Esophagus muscularis mucosa (tissue), 4 donors: ENCODE measurements at places on chromosomes 5 and 9.
A peak's percentile ranks its signal among the peaks of the same experiment; 100 is the strongest.

- peak overlapping the region; percentile 58 for H3K4me3 ChIP-seq
- peaks cover 56% of the 10 kb centered on the region for H3K27me3 ChIP-seq
- no peak for DNase-seq
- peaks cover 45% of the 10 kb centered on the region for H3K4me1 ChIP-seq
Measured at GRCh38 chr5:50969151-50970031, 303.0 kb downstream of the PARP8 start.

- no peak for DNase-seq
- H3K27me3 ChIP-seq, result no peaks in the 10 kb centered on the region
- H3K4me3 ChIP-seq, result no peak overlapping the region
- H3K27ac ChIP-seq, result no peak overlapping the region
- H3K4me1 ChIP-seq, result no peaks in the 10 kb centered on the region
Measured at GRCh38 chr5:94699562-94699961, 81.1 kb downstream of the SLF1 start.

DNA sequence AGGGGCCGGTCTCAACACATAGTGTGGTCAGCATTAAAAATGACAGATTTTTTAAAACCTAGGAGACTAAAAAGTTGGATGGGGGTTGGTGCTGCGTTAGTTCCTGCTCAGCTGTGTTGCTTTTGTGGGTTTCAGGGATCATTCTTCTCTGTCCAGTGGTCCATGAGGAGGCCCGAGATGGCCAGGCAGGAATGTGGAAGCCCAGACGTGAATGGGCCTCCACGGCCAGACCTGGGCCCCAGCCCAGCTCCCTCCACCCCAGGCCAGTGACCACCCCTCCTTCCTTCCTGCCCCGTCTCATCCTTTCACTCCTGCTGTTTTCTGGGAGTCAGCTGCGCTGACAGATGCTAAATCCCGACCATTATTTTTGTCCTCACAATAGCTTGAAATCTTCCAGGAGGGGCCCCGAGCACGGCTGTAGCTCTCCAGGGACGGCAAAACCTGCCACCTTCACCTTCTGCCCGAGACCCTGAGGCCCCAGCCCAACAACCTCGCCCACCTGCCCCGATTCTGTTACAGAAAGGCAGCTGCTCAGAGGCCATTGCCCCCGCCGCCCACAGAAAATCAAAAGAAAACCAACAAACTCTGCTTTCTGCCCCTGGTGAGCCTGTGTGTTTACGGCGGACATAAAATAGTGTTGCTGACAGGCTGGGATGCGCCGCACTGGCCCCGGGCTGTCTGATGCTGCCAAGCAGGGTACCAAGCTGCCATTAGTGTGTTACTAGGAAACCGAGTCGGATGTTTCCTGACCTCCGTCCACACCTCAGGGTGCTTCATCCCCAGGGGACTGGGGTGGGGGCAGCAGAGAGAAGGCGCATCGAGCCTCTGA, 83.7 kb upstream of the SARDH start:
- DNase-seq, result no peak
- H3K27me3 ChIP-seq, result no peaks in the 10 kb centered on the region
- H3K4me3 ChIP-seq, result no peak overlapping the region
- H3K36me3 ChIP-seq, result no peaks in the 10 kb centered on the region

- DNase-seq, result no peak
- H3K27ac ChIP-seq, result no peak overlapping the region
- no peak overlapping the region for H3K4me3 ChIP-seq
- peaks cover 20% of the 10 kb centered on the region for H3K4me1 ChIP-seq
Measured at GRCh38 chr9:35826071-35826701, 2.3 kb downstream of the FAM221B start.

DNA sequence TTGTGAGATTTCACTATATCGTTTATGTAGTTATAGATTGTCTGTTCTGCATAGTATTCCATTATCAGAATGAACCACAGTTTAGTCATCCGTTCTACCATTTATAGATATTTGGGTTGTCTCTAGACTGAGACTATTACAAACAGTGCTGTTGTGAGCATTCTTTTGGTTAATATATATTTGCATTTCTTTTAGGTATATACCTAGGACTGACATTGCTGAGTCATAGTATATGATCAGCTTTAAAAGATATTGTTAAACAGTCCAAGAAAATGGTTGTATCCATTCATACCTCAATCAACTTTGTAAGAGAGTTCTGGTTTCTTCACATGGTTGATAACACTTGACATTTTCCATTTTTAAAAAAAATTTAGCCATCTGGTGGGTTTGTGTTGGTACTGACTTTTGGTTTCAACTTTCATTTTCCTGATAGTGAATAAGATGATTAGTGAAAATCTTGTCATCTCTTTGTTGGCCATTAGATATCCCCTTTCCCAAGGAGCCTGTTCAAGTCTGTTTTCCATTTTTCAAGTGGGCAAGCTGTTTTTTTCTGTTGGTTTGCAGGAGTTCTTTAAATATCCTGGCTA, 22.9 kb upstream of the ADAM19 start:
- no peaks in the 10 kb centered on the region for H3K4me1 ChIP-seq
- H3K4me3 ChIP-seq, result no peak overlapping the region
- no peaks in the 10 kb centered on the region for H3K27me3 ChIP-seq
- no peaks in the 10 kb centered on the region for H3K36me3 ChIP-seq

- no peaks in the 10 kb centered on the region for H3K27me3 ChIP-seq
- no peaks in the 10 kb centered on the region for H3K36me3 ChIP-seq
- H3K27ac ChIP-seq, result no peak overlapping the region
- H3K4me1 ChIP-seq, result no peaks in the 10 kb centered on the region
- no peak for DNase-seq
Measured at GRCh38 chr5:92944337-92944736, 636.7 kb downstream of the NR2F1-AS1 start.

- no peaks in the 10 kb centered on the region for H3K27me3 ChIP-seq
- no peaks in the 10 kb centered on the region for H3K36me3 ChIP-seq
- no peak for DNase-seq
- no peak overlapping the region for H3K27ac ChIP-seq
- no peaks in the 10 kb centered on the region for H3K4me1 ChIP-seq
Measured at GRCh38 chr9:114900942-114901802, 29.2 kb downstream of the TNFSF8 start.

GRCh38 chr9:126952205-126952977, 37.8 kb downstream of the RALGPS1 start:
- H3K4me1 ChIP-seq, result peaks cover 22% of the 10 kb centered on the region
- H3K27ac ChIP-seq, result peak overlapping the region; percentile 41
- H3K27me3 ChIP-seq, result no peaks in the 10 kb centered on the region
- no peak for DNase-seq

DNA sequence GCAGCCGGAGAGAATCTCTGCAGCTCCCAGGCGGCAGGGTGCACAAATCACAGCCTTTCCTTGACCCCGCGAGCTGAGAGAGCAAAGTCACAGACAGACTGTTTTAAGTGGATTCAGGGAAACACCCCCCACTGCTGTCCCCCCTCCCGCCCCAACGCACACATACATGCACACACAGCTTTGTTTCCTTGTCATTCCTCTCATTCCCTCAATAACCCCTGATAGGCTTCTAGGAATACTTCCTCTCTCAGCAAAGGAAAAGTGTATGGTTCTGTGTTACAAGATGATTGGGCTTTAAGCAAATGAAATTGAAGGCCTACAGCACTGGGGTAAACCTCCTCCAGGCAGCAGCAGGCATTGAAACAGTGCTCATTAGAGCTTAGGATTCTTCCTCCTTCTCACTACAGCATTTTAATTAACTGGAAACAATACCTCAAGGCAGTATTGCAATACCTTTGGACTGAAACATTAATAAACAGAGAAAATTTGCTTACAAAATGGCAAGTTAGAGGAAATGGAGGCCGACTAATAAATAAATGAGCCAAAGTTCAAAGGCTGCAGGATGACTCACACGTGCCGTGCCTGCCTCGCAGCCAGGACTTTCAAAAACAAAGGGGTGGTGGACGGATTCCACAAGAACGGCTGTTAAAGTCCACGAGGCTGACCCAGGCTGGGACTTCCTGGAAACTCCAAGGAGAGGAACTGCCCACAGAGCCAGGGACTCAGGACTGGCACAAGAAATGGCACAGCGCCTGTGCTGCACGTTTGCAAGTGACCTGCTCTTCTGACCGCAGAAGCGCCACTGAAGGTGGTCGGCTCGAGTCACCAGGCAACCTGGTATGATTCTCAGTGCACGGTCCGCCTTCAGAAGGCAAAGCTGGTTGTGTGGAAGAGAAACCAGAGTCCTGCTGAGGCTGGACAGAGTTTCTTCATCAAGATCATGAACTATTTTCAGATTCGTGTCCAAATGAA, 236.2 kb downstream of the SYK start:
- peak overlapping the region; percentile 67 for H3K27ac ChIP-seq
- no peak overlapping the region for H3K4me3 ChIP-seq
- peak; percentile 91 for DNase-seq
- no peaks in the 10 kb centered on the region for H3K27me3 ChIP-seq
- peaks cover 17% of the 10 kb centered on the region for H3K4me1 ChIP-seq
- no peaks in the 10 kb centered on the region for H3K36me3 ChIP-seq

GRCh38 chr5:100322483-100322882, 212.7 kb upstream of the FAM174A start:
- H3K36me3 ChIP-seq, result no peaks in the 10 kb centered on the region
- DNase-seq, result no peak
- H3K4me1 ChIP-seq, result no peaks in the 10 kb centered on the region
- no peak overlapping the region for H3K4me3 ChIP-seq

GRCh38 chr9:98118640-98119601, at the start of gene TRIM14:
Gene TRIM14, minus strand, starts transcription at chr9:98119222. Its CDS starts 34 bp downstream, at chr9:98119188.
- peak within 1 kb of the TSS; percentile 66 for H3K4me3 ChIP-seq
- peaks cover 33% of the 10 kb centered on the region for H3K4me1 ChIP-seq
- peak within 1 kb of the TSS; percentile 70 for H3K27ac ChIP-seq
- H3K36me3 ChIP-seq, result no peaks in the 10 kb centered on the region
- no peaks in the 10 kb centered on the region for H3K27me3 ChIP-seq

- H3K36me3 ChIP-seq, result peaks cover 2% of the 10 kb centered on the region
- no peak overlapping the region for H3K27ac ChIP-seq
- no peaks in the 10 kb centered on the region for H3K4me1 ChIP-seq
- H3K4me3 ChIP-seq, result no peak overlapping the region
- no peak for DNase-seq
Measured at GRCh38 chr9:89412541-89412940, 85.4 kb downstream of the SEMA4D start.

GRCh38 chr5:171654881-171655280, 130.7 kb upstream of the SMIM23 start:
- no peaks in the 10 kb centered on the region for H3K4me1 ChIP-seq
- no peak for DNase-seq
- no peak overlapping the region for H3K4me3 ChIP-seq
- peaks cover 43% of the 10 kb centered on the region for H3K27me3 ChIP-seq
- no peaks in the 10 kb centered on the region for H3K36me3 ChIP-seq

DNA sequence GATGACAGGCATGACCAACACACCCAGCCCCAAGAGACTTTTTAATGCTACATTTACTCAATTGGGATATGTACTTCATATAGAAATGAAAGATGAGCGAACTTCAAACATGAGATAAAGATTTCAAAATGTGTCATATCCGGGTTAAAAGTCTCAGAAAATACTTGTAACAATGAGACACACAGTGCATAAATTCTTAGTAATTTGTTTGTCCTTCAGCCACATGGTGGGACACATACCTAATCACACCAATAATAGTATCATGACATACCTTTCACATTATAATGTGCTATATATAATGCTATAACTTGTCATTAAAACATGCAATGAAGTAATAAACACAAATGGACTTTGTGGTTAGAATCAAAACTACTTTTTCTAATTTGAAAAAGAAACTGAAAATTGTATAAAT, 204.7 kb upstream of the RFX3 start:
- no peak overlapping the region for H3K27ac ChIP-seq
- no peak overlapping the region for H3K4me3 ChIP-seq
- H3K4me1 ChIP-seq, result peaks cover 10% of the 10 kb centered on the region
- DNase-seq, result no peak
- no peaks in the 10 kb centered on the region for H3K27me3 ChIP-seq

DNA sequence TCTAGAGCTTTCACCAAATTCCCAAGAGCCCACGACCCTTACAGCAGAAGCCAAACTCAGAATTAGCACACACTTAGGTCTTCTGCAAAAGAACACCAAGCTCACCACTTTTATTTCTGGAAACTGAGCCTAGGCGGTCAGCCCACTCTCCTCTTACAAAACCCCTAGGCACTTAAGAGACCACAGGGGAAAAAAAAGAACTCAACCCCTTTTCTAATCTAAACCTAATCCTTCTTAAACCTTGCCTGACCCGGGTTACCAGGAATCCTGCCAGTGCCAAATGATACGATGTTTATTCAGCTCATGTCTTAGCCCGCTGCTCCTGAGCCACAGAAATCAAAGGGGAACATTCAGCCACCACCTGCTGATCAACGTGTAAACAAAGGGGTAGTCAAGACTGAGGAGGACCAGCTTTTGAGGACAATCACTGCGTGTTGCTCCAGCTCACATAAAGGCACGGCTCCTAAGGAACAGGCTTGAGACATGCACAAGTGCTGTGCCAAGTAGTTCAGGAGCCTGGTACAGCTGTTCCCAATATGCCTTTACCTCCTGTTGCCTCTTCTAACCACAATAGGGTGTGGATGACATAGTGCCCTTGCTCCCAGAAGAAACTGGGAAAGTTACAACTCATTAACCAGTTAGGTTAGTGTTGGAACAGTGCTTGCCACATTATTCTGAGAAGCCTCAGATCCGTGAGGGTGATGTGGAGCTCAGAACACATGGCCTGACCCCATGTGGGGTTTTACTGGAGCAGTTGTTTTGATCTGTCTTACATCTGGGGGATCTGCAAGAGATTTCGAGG, 49.3 kb downstream of the ZFAND5 start:
- H3K4me1 ChIP-seq, result peaks cover 14% of the 10 kb centered on the region
- no peak for DNase-seq
- H3K27ac ChIP-seq, result peak overlapping the region; percentile 76
- peak overlapping the region; percentile 50 for H3K4me3 ChIP-seq
- H3K27me3 ChIP-seq, result no peaks in the 10 kb centered on the region

- no peak overlapping the region for H3K4me3 ChIP-seq
- H3K36me3 ChIP-seq, result peaks cover 37% of the 10 kb centered on the region
- no peaks in the 10 kb centered on the region for H3K27me3 ChIP-seq
- no peak overlapping the region for H3K27ac ChIP-seq
- DNase-seq, result no peak
Measured at GRCh38 chr5:95530416-95530815, 24.4 kb downstream of the SKIC3 start.

DNA sequence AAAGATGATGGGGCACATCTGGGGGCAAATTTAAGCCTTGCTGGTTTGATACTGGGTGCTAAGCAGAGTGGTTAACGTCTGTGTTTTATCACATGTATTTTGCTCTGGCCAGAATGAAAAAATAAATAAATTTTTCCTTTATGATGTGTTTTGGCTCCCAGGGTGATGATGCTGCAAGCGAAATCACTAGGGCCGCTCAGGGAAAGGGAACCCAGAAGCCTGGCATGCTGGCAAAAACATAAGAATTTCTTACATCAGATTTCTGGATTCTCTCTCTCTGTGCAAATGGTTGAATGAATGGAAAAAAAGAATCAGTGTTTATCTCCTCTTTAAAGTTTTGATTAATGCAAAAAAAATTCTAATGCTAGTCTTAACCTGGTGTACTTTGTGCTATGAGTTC, 1975.2 kb upstream of the C9orf72 start:
- H3K27ac ChIP-seq, result no peak overlapping the region
- no peak overlapping the region for H3K4me3 ChIP-seq
- no peak for DNase-seq
- H3K27me3 ChIP-seq, result no peaks in the 10 kb centered on the region
